Stimulated activated CD4-positive, alpha-beta T cell treated with anti-CD3 and anti-CD28 coated beads, Interleukin-1b, Interleukin-23, amount 100 ng/mL, for 1 hour (primary cell): ENCODE measurements at places on chromosomes 2 and 18.

GRCh38 chr2:104834431-104835153 lies 19.3 kb upstream of the POU3F3 start:
- DNase-seq = no peak

- no peak for DNase-seq
Measured at GRCh38 chr2:197216361-197216979, 94.1 kb downstream of the ANKRD44 start.

DNA sequence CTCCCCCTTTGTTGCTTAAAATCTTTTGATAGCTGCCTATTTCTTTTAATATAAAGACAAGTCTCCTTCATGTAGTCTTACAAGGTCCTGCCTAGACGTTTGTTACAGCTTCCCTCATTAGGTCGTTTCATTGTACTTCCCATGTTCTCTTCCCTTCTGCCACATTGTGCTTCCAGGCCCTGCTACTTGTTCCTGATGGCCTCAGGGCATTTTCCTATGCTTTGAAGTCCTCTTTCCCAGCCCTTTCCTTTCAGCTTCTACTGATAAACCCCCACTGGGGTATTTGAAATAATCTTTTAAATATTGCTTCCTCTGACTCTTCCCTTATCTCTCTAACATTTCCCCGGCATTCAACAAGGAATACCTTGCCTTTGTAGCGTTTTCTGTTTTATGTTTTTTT lies 67.4 kb downstream of the UBE2E3 start:
- DNase-seq = no peak

DNA sequence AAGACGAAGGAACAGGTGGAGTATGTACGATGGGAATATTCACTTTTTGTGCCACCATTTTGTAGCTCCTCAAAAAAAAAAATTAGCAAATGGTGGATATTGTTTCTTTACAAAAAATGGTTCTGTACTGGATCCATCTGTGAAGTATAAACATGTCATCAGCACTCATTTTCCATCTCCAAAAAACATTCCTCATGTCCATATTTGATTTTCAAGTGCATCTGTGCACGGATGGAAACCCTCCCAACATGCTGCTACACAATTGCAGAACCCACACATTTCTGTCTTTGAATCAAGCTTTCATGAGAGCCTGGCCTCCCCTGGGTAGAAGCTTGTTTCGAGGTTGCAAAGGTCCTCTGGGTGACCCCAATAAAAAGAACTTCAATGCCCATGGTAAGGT lies 59.6 kb upstream of the ZEB2 start:
- no peak for DNase-seq

GRCh38 chr18:13374096-13374467 lies 155.5 kb downstream of the LDLRAD4 start:
- DNase-seq = no peak

GRCh38 chr2:111185361-111186022 lies 64.8 kb downstream of the BCL2L11 start:
- DNase-seq = no peak

GRCh38 chr2:237222601-237223041 lies 136.9 kb downstream of the COPS8 start:
- DNase-seq = no peak

DNA sequence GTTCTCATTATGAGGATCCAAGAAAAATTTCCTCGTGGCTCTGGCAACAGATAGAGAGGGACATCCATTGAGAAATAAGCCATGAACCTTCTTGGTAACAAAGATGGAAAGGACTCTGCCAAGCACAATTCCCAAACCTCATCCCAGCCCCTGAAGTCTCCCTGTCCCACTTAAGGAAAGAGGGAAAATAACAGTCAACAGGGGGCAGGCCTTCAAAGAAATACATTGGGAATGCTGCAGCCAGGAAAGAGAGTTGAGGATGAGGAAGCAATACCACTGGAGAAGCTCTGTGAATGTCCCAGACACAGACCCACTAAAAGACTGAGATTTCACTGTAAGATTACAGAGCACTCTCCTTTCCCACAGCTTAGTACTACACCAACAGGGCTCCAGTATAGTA lies 93.2 kb downstream of the CD226 start:
- no peak for DNase-seq

GRCh38 chr2:186623084-186623483 lies 33.2 kb downstream of the ITGAV start:
- DNase-seq = no peak

GRCh38 chr2:167509586-167509985 lies 621.3 kb downstream of the XIRP2 start:
- no peak for DNase-seq

- no peak for DNase-seq
Measured at GRCh38 chr18:10062302-10063300, 148.8 kb downstream of the VAPA start.

DNA sequence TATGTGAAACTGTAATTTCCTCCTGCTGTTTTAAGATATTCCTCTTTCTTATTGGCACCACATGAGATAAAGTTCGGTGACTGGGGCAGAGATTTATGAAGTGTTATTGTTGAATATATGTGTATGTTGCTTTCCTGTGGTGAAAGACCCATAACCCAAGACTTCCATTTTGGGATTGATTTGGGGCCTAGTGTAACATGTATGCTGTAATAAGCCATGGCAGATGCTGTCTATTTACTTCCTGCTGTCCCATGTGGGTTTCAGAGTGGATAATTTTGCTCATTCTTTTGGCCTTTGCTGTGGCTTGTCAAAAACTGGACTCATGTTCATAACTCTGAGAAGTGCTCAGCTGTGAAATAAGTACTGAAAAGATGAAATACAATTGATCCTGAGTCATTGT lies 10.8 kb upstream of the MYO1B start:
- DNase-seq = no peak

GRCh38 chr2:48545244-48545643 lies 15.3 kb downstream of the STON1 start:
- no peak for DNase-seq

DNA sequence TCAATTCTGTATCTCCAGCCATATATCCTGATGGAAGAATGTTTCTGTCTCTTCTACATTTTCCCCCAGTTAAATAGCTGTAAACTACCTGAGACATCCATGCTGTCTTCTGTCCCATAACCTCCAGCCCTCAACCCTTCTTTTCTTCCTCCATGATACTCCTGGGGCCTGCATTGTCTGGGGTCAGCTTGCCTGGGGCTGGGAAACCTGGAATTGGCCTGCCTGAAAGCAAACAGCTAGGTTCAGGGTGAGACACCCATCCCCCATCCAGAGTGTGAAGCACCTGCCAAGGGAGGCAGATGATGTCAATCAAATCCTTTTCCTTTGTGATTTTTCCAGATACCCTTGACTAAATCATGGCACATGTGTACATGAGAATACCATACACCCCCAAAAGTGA lies 313.7 kb upstream of the MGAT5 start:
- DNase-seq = no peak

DNA sequence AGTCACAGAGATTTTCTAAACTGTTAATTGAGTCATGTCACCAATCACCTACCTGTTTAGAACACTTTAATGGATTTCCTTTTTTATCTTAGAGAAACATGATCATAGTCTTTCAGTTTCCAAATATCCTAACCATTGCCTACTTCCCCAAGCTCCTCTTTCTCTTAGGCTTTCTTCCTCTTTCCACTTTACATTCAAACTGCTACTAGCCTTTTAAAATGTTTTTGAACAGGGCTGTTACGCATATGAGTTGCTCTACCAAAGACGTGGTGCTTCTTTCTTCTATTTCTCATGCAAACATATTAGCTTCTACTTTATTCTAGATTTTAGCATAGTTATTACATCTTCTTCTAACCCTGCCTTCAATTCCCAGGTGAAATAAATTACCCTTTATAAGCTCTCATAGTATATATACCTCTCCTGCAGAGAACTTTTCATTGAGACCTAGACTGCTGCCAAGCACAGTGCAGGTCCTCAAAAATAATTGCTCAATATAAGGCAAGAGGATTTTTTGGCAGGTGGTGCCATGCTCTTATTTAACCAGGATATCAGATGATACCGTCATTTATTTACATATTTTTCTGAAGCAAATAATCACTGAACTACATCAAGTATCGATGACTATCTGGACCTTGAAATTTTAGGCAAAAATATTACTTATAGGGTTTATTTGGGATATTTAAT lies 937.1 kb downstream of the TSN start:
- DNase-seq = no peak

- no peak for DNase-seq
Measured at GRCh38 chr18:13357289-13357688, 138.7 kb downstream of the LDLRAD4 start.

DNA sequence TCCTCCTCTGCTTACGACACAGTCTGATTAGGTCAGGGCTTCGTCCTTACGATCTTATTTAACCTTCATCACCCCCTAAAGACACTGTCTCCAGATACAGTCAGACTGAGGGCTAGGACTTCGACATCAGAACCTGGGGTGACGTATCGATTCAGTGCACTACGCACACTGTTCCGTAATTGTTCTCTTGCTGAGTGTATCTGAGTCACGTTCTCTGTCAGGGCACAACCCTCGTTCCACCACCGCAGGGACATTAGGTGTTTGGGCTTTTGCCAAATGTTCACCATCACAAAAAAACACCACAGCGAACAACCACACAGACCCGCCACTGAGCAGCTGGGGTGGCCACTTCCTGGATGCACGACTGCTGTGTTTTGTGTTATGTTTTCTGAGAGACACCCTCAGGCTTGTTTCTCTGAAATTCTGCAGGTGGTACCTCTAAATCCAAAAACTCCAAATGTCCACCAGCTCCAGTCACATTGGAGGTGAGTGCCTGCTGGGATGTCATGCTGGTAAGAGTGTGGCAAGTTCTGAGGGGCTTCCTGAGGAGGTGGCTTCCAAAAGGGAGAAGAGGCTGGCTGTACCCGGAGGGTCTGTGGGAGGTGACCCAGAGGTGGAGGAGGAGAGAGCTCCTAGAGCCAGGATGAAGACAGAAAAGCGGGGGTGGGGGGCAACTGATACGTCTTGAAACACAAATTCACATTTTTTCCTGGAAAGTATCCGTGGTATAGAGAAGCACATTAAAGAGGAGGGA lies 66.6 kb downstream of the ADNP2 start:
- no peak for DNase-seq

- DNase-seq = no peak
Measured at GRCh38 chr2:12773586-12774394, 57.1 kb downstream of the TRIB2 start.

- no peak for DNase-seq
Measured at GRCh38 chr2:185284696-185285095, 453.9 kb upstream of the FSIP2 start.

DNA sequence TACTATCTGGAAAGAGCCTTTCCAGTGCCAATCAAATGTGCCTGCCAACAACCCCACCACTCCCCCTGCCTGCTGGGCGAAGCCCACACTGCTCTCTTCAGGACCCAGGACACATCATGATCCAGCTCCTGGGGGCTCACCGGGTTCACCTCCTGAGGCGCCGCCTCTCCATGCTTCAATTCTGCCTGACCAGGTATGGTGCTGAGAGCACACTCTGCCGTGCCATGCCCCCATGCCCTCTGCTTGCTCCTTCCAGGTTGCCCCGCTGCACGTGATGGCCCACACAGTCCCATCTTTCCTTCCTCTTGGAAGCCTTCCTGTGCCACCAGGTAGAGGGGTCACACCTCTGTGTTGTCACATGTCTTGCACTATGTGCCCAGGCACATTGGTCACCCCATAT lies 47.5 kb downstream of the ASB18 start:
- no peak for DNase-seq

DNA sequence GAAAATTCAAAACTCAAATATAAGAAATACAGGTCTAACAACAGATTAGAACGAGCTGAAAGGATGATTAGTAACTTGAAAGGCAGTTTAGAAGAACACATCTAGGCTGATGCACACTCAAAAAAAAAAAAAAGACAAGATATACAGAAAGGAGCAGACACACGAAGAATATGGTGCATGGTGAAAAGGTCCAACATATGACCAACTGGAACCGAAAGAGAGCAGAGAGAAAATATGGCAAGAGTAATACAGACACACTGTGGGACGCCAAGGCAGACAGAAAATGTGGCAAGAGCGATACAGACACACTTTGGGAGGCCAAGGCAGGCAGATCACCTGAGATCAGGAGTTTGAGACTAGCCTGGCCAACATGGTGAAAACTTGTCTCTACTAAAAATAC lies 39.8 kb downstream of the NDUFA10 start:
- DNase-seq = no peak

GRCh38 chr2:162118166-162119031 lies 33.6 kb downstream of the GCG start:
- no peak for DNase-seq

- DNase-seq = no peak
Measured at GRCh38 chr2:146003337-146003736, 1483.4 kb upstream of the ZEB2 start.

DNA sequence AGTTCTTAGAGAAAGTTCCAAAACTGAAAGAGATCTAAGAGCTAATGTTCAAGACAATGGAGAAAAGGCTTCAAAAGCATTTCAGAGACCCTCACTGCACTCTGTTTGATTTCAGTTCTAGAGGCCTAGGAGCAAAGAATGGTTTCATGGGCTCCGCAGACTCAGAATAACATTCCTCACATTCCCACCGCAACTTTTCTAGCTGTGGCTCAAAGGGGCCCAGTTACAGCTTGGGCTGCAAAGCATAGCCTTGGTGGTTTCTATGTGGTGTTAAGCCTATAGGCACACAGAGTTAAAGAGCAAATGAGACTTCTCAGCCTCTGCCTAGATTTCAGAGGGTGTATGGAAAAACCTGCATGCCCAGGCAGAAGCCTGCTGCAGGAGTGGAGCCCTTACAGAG lies 73.0 kb downstream of the FSIP2 start:
- no peak for DNase-seq

GRCh38 chr2:238403632-238404405 lies 22.9 kb upstream of the ASB1 start:
- DNase-seq = no peak

- DNase-seq = no peak
Measured at GRCh38 chr2:22880161-22880560, 504.8 kb upstream of the KLHL29 start.

DNA sequence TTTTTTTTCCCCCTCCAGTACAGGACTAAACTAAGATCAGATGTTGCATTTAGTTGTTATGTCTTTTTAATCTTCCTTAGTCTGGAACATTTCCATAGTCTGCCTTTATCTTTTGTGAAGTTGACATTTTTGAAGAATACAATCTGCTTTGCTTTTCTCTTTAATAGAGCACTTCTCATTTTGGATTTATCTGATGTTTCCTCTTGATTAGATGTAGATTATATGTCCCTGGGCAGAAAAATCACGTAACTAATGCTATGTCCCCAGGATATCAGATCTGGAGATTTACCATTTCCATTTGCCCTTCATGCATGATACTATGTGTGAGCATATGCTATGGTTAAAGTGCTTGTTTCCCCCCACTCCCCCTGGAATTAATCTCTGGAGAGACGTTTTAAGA lies 6.2 kb downstream of the ZNF638 start:
- DNase-seq = no peak

DNA sequence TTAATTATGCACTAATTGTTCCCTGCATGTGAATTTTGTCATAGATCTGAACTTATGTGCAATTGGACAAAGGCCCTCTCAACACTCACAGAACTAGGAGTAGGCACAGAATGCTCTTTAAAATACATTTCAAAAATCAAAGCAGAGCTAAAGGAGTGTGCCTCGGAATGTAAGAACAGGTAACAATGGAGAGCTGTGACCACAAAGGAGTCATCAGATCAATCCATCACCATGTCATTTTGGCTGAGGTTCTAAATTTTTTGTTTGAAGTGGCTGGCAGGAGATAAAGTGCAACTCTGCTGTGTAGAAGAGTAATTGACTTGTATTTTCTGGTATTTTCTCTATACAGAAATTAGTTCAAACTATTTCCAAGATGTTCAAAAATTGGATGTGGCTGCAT lies 155.4 kb downstream of the NRP2 start:
- DNase-seq = no peak
